ENCODE measurements at places on chromosomes 5 and 9.

DNA sequence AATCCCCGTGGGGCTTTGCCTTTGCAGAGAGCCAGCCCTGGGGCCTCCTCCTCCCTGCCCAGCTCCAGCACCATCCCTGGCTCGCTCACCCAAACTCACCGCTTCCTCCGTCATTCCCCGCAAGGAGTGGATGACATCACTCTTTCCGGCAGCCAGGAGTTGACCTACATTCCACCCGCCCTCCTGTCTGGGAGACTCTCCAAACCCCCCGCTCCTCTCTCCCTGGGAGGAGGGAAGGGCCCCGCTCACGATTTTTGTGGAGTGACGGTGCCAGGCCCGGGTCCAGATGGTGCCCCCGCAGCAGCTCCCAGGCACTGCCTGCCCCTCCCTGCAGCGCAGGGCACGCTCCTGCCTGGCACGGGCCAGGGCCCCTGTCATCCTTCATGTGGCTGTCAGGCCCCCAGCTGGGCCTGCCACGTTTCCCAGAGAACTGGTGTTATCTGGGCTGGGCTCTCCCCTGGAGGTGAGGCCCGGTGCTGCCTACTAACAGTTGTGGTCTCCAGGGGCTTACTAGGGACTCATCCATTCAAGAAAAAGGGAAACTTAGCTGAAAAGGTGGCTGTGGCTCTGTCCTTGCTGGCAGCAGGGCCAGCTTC, 52.3 kb downstream of the NTNG2 start:
- no peak for DNase-seq

GRCh38 chr5:19733612-19734495, 254.1 kb downstream of the CDH18 start:
- no peak for DNase-seq

DNA sequence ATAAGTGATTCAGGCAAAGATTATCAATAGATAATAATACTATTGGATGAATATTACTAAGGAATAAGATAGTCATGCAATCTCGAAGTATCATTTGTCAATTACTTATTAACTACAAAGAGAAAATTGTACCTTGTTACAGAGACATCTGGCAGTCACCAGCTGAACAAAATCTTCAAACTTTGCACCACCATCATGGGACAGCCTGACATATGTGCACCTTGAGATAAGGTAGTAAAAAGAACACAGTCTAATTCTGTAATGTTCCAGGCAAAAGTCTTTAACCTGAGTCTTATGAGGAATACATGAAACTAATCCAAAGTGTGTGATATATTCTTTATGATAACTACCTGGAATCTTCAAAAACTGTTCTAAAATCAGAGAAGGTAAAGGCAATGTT, 423.0 kb upstream of the ZNF608 start:
- no peak for DNase-seq

DNA sequence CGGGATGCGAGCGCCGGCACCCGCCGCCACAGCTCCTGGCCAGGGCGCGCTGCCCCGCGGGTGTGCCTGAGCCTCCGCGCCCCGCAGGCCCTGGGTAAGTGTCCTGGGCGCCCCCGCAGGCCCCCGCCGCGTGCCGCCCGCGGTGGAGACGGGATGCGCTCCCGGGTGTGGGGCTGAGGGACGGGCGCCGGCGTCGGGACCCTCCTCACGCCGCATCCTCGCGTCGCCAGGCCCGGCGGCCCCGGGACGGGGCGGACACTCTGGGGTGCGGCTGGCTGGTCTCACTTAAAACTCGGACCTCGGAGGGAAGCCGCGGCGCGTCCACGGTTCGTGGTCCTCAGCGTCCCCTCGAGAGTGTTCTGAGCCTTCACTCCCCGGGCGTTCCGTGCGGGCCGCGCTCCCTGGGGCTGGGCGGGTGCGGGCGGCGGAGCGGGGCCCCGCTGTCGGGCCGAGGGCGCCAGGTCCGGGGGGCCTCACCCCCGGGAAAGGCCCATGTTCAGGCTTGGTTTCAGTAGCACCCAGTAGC, 275 bp downstream of the AHRR start:
- no peak for DNase-seq

- no peak for DNase-seq
These were observed 81.9 kb upstream of the ARRDC3 start for GRCh38 chr5:91464886-91465646.

DNA sequence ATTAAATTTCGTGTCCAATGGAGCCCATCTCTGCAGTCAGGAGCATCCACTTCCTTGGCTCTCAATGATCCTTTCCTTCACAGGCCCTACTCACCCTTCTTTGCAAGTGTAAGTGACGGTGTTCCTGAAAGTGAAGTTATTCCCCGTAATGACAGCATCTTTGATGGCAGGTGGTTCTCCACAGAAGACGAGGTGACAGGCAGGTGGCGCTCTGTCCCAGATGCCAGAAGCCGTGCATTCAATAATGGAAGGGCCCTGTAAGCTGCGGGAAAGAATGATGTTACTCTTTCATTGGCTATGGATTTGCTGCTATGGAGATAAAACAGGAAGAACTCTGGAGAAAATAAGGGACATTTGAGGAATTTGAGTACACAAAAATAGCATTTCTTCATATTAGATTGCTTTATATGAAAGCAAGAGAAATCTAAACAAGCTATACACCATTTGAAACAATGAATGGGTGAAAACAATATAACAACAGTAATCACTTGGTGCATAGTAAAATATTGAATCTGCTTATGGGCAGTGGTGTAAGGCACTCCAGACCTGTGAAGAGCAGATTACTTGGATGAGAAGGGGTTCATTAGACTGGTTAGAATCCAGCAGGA, 89.9 kb upstream of the TXNDC8 start:
- no peak for DNase-seq

- DNase-seq = no peak
These were observed 56.4 kb upstream of the MYO10 start for GRCh38 chr5:16992444-16992843.

GRCh38 chr5:122981846-122982245, 54.7 kb downstream of the PPIC start:
- DNase-seq = no peak

GRCh38 chr9:86521977-86522376, 167.8 kb upstream of the TUT7 start:
- DNase-seq = no peak

- DNase-seq = no peak
These were observed 429.4 kb downstream of the PIK3R1 start for GRCh38 chr5:68644971-68645370.

DNA sequence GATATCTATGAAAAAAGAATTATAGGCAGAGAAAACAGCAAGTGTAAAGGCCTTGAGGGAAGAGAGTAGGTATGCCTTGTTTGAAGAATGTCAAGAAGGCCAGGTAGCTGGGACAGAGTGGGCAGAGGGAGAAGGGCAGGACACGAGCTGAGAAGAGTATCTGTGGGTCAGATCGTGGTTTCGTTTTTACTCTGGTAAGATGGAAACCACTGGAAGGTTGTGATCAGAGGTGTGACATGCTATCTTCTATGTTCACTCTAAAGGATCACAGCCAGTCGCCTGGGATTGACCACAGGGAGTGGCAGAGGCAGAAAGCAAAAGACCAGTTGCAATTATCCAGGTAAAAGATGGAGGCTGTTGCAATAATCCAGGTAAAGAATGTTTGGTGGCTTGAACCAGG, 12.6 kb upstream of the ARHGAP26 start:
- DNase-seq = no peak

DNA sequence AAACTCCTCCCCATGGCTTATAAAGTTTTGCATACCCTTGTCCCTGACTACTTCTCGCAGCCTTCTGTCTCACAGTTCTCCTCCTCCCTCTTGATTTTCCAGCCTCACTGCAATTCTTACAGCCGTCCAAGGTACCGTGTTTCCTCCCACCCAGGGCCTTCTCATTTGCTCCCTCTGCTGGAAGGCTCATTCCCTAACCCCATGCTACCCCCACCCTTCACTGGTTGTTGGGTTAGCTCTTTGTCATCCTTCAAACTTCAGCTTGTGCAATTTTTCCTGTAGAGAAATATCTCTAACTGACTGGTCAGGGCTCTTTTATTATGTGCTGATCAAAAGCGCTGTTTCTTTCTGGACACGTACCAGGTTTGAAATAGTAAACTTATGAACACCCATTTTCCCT, 329.2 kb downstream of the EBF1 start:
- DNase-seq = no peak

DNA sequence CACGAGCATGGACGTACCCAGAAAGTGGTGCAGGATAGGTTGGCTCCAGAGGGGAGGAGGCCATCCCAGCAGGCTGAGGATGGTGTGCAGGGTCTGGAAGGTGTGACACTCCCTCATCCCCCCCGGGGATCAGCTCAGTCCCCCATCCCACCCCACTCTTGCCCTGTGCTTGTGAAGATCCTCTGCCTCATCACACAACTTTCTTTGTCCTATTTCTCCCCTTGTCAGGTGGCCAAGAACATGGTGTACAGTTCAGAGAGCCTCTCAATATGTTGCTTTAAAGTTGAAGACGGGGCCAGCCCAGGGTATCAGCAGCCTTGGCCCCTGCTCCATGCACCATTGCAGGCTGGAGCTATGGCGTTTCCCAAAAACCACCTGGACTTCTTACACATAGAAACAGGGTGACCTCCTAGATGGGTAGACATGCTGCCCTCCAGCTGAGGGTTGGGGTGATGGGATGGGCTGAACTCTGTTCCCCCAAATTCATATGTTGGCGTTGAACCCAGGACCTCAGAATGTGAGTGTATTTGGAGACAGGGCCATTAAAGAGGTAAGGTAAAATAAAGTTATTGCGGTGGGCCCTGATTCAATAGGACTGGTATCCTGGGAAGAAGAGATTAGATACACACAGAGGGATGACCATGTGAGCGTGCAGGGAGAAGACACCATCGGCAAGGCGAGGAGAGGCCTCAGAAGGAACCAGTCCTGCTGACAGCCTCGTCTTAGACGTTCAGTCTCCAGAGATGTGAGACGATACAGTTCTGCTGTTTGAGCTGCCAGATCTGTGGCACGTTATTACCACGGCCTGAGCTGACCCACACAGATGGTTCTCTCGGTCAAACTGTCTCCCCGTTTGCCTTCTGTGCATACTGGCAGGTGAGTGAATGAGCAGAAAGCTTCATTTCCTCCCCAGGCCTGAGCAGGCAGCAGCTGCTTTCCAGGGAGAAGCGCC, 272.5 kb downstream of the GADD45G start:
- no peak for DNase-seq

DNA sequence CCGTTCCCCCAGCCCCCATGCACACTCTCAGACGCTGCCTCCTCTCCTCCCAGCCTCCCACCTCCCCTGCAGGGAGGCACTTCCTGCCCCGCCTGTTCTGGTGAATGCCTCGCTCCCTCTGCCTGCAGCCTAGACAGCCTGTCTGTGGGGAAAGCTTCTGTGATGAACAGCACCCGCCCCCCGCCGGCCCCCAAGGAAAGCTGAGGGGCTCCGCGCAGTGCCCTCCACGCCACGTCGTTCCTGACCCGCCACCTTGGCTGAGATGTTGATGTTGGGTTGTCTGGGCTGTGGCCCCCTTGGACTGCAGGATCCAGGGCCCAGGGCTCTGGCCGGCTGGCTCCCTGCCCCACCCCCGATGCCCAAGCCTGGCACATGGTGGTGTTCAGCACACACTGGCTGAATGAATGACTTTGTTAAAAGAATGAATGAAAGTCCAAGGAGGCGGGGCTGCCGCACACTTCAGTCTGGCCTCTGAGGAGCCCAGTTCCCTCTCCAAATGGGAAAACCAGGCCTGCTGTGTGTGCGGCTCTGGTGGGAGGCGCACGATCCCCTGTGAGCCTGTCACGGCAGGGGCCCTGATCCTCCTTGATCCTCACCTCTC, 2.1 kb upstream of the MYMK start:
- no peak for DNase-seq

GRCh38 chr5:80299601-80300000, 20.2 kb upstream of the SPZ1 start:
- DNase-seq = no peak

- no peak for DNase-seq
These were observed 34.5 kb upstream of the TYRP1 start for GRCh38 chr9:12658531-12659209.

- no peak for DNase-seq
These were observed 83.2 kb downstream of the FOXD1 start for GRCh38 chr5:73365301-73365853.

- no peak for DNase-seq
These were observed 54.1 kb downstream of the FER start for GRCh38 chr5:108801776-108802175.

DNA sequence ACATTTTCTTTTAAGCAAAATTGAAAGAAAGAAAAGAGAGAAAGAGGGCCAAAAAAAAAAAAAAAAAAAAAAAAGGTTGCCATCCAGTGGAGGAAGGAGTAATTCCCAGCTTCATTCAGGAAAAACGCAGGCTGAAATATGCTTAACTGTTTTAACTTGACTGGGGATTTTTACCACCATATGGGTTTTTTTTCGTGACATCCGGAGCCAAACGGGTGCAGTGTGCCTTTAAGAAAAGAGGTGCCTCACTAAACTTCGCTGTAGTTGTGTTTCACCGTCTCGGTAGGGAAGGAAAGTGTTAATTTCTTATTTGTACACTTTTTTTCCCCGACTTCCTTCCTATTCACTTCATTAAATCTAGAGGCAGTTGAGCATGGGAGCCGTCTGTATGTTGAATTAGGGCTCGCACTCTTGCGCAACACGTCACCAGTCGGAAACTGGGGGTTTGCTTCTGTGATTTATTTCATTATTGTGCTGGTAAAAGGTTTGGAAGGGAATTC, 143.0 kb downstream of the SMARCA2 start:
- no peak for DNase-seq

DNA sequence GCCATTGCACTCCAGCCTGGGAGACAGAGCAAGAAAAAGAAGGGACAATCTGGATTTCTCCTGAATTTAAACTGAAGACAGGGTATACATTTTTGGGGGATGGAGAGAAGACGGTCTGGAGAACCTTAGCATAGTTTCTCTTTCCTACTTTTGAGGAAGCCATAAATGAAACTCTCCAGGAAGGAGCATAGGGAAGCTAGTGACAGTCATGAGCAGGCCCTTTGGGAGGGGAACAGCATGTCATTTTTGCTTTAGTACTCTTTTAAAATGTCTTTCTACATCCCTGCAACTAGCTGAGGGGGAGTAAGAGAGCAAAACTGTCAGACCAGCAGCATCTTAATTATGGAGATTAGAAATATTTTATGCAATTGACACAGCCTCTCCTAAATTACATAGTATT, 8.2 kb upstream of the SLC44A1 start:
- no peak for DNase-seq

- no peak for DNase-seq
These were observed 46.2 kb upstream of the FBXW11 start for GRCh38 chr5:172052450-172053236.

GRCh38 chr9:27441741-27442070, 82.4 kb upstream of the IFNK start:
- no peak for DNase-seq

DNA sequence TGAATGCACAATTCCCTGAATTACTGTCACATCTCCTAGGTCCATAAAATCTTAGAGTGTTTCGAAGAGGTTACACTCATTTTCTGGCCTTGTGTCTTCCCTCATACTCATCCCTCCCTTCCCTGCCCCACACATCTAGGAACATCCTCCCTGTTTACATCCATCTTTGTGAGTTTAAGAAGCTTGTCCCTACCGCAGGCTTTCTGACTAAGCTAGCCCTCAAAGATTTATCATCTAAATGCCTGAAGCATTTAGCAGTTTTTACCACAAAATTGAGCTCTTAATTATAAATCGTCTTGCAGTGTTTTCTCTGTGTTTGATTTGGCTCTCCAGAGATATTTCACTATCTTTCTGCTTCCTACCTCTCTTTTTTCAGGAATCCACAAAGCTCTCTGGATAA, 374.8 kb downstream of the KIAA0825 start:
- no peak for DNase-seq
